Upper lobe of left lung (tissue), 6 donors: ENCODE measurements at places on chromosomes 1 and 21. TPM values are rescaled to one million over a fixed set of nuclear protein-coding genes. Genes with fewer than 3 reads are reported as not detected.

Gene ATAD3C
- 13.8 TPM for total RNA-seq

Gene ARID4B
- 33.9 TPM for total RNA-seq

Gene CD58
- total RNA-seq, result 27.0 TPM

Gene GABRD
- total RNA-seq, result 0.26 TPM

Gene LMOD1
- total RNA-seq, result 27.5 TPM

Gene RAB25
- total RNA-seq, result 58.7 TPM

Gene CD1E
- not detected for total RNA-seq

- no peak for DNase-seq
Observed at GRCh38 chr21:46144464-46145070, 10.8 kb downstream of the FTCD start.

GRCh38 chr1:109985247-109986053 is 885 bp downstream of the AHCYL1 start:
- DNase-seq, result no peak

DNA sequence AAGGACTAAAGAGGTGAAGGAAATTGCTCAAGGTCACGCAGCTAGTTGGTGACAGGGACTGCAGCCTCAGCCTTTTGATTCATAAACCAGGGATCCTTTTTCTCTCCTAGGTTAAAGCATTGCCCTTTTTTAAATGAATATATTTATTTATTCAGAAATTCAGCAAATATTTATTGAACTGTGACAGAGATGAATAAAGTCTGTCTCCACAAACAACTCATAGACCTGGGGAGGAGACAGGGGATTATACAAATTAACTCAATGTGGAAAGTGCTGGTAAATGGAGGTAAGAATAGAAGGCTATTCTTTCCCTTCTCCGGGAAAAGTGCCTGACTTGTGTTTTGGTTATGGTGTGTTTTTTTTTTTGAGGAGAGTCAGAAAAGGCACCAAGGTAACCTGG is 110.7 kb downstream of the ROR1 start:
- DNase-seq, result no peak

DNA sequence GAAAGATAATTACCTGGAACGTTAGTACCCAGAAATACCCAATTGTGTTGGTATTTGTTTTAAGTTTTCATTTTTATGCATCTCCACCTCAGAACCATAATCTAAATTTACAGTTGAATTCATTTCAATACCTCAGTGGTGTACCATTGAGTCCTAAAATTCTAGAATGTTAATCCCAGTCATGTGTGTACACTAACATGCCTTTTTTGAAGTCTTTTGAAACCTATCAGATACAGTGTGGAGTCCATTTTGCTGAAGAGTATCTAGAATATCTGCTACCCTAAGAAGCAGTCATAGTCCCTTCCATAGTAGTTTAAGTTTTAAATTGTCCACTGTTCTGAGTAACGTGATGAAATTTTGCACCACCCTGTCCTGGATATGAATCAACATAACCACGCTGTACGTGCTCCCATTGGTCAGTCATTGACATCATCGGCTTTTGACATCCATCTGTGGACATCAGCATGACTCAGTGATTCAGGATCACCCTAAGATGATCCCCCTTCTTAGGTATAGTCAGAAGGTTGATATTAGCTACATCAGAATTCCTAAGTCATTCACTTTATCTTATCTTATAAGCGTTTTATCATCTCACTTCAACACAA is 7.5 kb upstream of the ASH1L start:
- no peak for DNase-seq

DNA sequence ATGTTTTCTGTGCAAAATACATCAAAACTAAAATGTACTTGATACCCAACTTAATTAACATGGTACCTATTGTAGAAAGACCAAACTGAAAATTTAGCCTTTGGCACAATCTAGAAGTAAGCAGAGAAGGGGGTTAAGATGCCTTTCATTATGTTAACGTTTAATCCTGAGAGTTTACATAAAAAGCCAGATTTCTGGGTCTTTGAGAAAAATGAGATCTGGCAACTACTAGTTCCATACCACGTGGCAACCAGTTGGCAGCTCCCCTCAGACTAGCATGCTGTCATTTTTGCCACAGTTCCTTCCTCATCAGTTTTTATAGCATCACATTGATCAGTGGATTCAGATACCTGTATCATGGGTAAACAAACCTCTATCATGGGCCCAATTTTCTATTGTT is 1.5 kb downstream of the RO60 start:
- no peak for DNase-seq

- no peak for DNase-seq
Observed at GRCh38 chr1:196516373-196516772, 91.9 kb downstream of the KCNT2 start.

DNA sequence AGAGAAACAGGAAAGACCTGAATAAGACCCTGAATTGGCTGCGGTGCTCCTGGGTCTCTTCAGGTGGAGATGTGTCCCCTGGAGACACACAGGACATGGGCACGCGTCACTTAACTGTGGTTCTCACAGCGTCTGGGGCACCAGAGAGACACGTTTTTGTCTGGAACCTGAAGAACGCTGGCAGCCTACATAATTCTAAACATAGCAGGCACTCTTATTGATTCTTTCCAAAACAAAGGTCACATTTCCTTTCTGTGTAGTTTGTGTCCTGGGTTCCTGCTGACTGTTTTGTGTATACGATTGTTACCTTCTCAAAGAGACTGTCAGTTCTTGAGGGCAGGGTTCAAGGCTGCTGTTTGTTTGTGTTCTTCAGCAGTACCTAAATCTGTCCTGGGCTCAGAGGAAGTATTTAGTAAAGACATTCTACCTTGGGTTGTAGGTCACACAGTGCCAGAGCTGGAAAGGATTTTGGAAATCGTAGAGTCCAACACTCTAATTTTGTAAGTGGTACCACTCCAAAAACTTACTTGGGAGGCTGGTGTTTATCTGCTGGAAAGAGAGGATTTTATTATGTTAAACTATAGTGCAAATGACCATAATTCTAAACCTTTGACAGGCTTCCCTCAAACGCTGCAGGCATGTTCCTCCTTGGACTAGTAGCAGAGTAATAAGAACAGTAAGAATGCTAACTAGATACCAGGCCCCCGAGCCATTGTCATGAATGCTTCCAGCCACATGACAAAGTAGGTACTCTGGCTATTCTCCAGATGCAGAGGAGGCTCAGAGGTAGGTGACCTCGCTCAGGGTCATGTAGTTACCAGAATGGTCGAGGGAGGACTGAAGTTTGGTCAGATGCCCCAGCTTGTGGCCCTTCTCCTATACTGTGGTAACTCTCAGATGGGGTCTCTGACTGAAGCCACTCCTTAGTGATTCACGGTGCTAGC is 164.3 kb downstream of the DHRS3 start:
- DNase-seq, result no peak

DNA sequence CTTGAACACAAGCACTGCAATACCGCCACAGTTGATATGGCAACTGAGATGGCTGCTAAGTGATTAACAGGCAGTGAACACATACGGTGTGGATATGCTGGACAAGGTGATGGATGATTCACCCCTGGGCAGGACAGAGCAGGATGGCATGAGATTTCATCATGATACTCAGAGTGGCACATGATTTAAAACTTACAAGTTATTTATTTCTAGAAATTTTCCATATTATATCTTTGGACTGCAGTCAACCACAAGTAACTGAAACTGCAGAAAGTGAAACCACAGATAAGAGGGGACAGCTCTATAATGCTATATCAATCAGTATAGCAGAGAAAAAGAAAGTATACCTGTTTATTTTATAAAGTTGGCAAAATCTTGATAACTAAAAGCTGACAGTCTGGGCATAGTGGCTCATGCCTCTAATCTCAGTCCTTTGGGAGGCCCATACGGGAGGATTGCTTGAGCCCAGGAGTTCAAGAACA is 47.9 kb downstream of the PHACTR4 start:
- no peak for DNase-seq

DNA sequence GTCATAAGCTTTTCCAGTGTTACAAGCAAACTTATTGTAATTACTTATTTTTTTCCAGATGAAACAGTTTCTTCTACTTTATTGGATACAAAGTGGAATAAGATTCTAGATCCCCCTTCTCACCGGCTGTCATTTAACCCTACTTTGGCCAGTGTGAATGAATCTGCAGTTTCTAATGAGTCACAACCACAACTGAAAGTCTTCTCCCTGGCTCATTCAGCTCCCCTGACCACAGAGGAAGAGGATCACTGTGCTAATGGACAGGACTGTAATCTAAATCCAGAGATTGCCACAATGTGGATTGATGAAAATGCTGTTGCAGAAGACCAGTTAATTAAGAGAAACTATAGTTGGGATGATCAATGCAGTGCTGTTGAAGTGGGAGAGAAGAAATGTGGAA is 95.5 kb downstream of the ZFYVE9 start:
- DNase-seq, result no peak

DNA sequence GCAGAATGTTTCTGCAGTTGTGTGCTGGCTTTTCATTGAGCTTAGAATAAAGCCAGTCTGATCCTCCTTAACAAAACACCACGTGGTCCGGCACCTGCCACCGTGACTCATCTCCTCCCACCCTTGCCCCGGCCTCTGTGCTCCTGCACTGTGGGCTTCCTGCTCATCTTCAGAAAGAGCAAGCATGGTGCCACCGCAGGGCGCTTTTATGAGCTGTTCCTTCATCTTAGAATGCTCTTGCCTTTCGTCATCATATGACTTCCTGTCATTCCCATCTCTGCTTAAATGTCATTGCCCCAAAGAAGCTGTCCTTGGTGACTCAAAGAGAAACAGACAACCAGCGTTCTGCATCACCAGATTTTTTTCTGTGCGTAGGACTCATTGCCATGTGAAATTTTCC is 117.8 kb downstream of the HHAT start:
- no peak for DNase-seq

- DNase-seq, result no peak
Observed at GRCh38 chr1:26470878-26471497, 1.3 kb upstream of the HMGN2 start.

DNA sequence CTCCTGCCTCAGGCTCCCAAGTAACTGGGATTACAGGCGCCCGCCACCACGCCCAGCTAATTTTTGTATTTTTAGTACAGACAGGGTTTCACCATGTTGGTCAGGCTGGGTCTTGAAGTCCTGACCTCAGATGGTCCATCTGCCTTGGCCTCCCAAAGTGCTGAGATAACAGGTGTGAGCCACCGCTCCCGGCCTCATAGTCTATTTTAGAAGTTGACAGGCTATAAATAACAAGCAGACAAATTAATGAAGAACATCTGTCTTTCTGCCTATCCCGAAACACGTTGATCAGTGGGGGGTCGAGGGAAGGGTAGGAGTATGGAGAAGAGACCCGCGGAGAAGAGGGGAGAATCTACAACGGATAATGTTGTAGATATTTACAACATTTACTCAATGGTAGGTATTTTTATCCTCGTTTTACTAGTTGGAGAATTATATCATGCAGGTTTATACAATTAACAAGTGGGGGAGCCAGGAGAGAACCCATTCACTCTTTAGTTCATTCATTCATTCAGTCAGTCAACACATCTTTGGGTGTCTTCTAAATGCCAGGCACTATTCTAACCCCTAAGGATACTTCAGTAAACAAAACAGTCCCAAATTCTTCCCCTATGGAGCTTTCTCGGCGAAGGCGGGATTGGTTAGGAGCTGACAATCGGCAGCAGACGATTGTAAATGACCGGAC is 497 bp upstream of the IFNAR2 start:
- DNase-seq, result no peak

DNA sequence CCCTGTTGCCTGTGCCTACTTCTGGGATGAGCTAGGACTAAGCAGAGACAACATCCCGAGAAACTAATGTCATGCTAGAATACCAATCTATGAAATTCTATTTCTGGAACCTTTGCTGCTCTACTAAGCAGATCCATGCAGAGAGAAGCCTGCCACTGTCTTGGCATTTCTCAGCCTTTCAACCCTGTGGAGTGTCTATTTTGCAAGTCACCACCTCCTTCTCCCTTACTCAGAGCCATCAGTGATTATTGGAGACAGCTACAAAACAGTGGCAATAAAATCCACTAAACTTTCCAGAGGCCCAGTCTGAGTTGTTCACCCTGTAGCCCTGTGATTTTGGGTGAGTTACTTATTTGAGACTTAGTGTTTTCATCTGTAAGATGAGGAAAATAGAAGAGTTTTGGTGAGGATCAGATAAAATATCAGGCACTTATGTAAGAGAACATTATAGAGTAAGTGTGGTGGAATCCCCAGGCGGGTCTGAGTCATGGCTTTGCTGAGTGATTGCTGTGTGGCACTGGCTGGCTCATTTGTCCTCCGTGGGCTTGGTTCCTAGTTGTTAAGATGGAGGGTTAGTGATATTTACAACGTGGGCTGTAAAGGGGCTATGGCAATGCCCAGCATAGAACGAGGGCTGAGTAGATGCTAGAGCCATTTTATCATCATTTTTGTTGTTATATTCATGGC is 61.1 kb downstream of the FMN2 start:
- no peak for DNase-seq

DNA sequence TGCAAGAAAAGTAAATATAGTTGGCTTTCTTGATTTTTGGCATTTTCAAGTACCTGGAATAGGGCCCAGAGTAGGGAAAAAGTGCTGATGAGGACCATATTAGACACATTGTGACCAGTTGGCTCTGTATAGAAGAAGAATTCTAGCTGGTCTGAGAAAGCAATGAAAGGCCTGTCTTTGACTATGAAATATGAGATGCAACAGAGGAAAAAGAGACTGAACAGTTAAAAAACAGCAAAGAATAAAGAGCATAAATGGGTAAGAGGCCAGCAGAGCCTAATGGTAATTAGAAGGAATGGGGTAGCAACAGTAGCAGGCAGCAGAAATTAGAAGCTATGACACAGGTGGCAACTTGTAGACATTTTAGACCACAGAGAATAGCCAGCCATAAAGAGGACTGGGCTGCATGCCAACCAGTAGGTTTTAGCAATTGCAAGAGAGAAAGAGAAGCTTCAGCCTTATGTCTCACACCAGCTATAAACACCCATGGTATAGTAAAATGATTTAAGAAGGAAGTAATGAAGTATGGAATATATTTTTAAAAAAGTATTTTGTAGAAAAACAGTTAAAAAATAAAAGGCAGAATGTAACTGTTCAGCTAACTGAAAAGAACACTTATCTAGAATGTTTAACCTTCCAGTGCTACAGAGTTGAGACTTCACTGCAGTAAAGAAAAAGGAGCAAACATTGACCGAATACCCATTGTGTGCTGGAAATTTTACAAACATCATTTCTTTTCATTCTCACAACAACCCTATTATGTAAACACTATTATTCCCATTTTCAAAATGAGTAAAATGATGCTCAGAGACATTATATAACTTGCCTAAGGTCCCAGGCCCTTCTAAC is 114.1 kb downstream of the LHX4 start:
- no peak for DNase-seq
